Activated CD4-positive, alpha-beta memory T cell treated with anti-CD3 and anti-CD28 coated beads, Interleukin-2, amount 10 ng/mL, durations not matched to agents 7 days and 5 days (primary cell): ENCODE measurements at places on chromosomes 7 and 10. TPM values are rescaled to one million over a fixed set of nuclear protein-coding genes. Genes with fewer than 3 reads are reported as not detected.

The ALDH18A1 gene
- total RNA-seq: 42.2 TPM

The NPFFR1 gene
- total RNA-seq: not detected

The BLNK gene
- not detected for total RNA-seq

The MYL7 gene
- total RNA-seq: not detected

The COBL gene
- not detected for total RNA-seq

The TFEC gene
- 0.05 TPM for total RNA-seq

The CPN1 gene
- not detected for total RNA-seq

The SMKR1 gene
- total RNA-seq: 2.2 TPM
